GM12878 (cell line): ENCODE measurements at places on chromosomes 2 and 18. TPM values are rescaled to one million over a fixed set of nuclear protein-coding genes. Genes with fewer than 3 reads are reported as not detected.

Gene TEKT4
- total RNA-seq, result 0.13 TPM in 1 of 2 replicates, not detected in the other

Gene C2orf78
- total RNA-seq, result 0.44 and 0.51 TPM in 2 replicates

GRCh38 chr18:9631814-9632496 lies 17.6 kb upstream of the PPP4R1 start:
- no peaks in the 10 kb centered on the region for H3K27me3 ChIP-seq
- no peak for DNase-seq

Gene VIT
- total RNA-seq, result not detected in 2 replicates

- no peaks in the 10 kb centered on the region for H3K36me3 ChIP-seq
- no peak overlapping the region for H3K27ac ChIP-seq
- H3K27me3 ChIP-seq, result no peaks in the 10 kb centered on the region
- no peak for DNase-seq
These were observed 69.1 kb upstream of the TCF7L1 start for GRCh38 chr2:85063981-85064599.

Gene SKA1
- total RNA-seq, result 24.0 and 25.6 TPM in 2 replicates

DNA sequence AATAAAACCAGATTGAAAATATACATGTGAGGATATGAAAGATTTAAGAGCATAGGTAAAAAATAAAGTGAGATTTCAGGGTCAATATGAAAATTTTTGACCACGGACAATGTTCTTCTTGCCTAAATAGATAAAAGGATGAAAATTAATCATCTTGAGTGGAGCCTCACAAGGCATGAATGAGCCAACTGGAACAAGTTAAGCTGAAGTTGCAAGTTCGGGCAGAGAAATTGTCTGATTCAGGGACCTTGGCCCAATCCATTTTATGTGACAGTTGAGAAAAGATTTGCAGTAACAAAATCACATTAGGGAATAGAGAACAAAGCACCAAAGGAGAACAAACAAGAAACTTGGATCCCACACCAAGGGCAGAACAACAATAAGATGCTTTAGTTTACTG lies 305.3 kb downstream of the TMX3 start:
- no peaks in the 10 kb centered on the region for H3K4me1 ChIP-seq
- no peaks in the 10 kb centered on the region for H3K36me3 ChIP-seq
- no peak overlapping the region for H3K4me3 ChIP-seq
- no peaks in the 10 kb centered on the region for H3K27me3 ChIP-seq
- no peak overlapping the region for H3K27ac ChIP-seq

DNA sequence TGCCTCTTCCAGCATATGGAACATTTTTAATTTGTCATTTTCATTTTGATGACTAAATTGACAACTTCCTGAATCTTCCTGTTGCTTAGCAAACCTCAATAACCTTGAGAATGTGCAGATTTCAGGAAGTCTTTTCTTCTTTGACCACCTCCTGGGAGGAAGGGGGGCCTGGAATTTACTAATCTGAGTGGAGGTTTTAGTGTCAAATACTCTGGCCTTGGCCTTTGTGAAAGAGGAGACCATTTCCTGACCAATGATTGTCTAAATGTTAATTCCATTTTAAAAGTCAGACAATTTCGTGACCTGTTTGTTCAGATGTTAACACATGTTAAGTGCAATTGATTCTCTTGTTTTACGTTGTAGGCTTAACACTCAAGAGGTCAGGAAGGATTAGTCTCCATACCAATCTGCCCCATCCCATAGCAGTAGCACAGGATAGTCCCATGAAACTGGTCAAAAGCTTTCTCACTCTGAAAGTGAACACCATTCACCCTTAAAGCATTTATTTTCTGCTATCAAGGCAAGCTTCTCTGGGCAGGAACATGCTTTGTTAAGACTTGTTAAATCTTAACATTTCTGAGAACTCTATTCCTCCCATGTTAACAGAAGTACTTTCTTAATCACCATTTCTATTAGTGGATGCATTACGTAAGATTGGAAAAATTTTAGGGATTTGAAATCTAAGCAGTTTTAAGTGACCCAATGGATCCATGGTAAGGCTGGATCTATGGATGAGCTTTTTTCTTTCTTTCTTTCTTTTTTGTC lies 219.6 kb downstream of the RND3 start:
- no peak overlapping the region for H3K4me3 ChIP-seq
- no peaks in the 10 kb centered on the region for H3K27me3 ChIP-seq
- H3K36me3 ChIP-seq, result no peaks in the 10 kb centered on the region
- no peak overlapping the region for H3K27ac ChIP-seq

GRCh38 chr2:56754627-56755026 lies 570.8 kb downstream of the CCDC85A start:
- H3K4me3 ChIP-seq, result no peak overlapping the region
- no peak for DNase-seq
- H3K27me3 ChIP-seq, result no peaks in the 10 kb centered on the region
- H3K36me3 ChIP-seq, result no peaks in the 10 kb centered on the region
- H3K4me1 ChIP-seq, result no peaks in the 10 kb centered on the region

DNA sequence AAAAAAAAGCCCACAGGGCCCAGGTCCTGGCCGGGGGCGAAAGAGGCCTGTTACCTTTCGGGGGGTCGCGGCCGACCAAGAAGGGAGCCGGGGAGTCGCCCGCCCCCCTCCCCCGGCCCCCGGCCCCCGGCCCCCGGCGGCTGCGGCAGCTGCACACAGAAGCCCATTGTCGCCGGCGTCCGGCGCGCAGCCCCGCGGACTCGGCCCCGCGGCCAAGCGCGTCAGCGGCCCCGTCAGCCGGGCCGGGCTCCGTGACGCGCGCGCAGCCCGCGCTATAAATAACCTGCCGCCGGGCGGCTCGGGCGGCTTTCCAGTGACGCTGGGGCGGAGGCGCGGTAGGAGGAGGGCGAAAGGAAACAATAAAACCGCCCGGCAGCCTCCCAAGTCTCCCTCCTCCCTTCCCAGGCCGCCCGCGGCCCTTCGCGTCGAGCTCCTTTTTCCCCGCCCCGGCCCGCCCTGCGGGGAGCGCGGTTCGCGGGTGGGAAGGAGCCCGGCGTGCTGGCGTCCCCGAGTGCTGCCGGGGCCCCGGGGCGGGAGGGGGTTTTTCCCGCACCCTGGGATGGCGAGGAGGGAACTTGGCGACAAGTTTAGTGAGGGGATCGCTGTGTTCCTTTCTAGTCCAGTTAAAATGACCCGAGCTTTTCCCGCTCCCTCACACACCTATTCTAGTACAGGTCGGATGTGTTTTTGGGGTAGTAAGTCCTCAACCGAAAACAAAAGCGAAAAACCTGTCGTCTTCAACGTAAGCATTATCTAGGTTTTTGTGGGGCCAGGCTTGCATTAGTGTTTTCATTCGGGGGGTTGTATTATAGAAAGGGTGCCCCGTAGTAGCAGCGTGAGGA lies 10.0 kb upstream of the NR4A2 start:
- no peaks in the 10 kb centered on the region for H3K27me3 ChIP-seq
- H3K4me1 ChIP-seq, result peaks cover 13% of the 10 kb centered on the region
- H3K36me3 ChIP-seq, result no peaks in the 10 kb centered on the region
- DNase-seq, result no peak
- H3K27ac ChIP-seq, result peak overlapping the region; percentile 100

GRCh38 chr2:39437522-39438296 lies 624 bp upstream of the MAP4K3 start:
- no peak for DNase-seq
- no peaks in the 10 kb centered on the region for H3K4me1 ChIP-seq
- peak overlapping the region; percentile 71 for H3K27ac ChIP-seq
- H3K4me3 ChIP-seq, result peak overlapping the region; percentile 67
- H3K36me3 ChIP-seq, result no peaks in the 10 kb centered on the region

DNA sequence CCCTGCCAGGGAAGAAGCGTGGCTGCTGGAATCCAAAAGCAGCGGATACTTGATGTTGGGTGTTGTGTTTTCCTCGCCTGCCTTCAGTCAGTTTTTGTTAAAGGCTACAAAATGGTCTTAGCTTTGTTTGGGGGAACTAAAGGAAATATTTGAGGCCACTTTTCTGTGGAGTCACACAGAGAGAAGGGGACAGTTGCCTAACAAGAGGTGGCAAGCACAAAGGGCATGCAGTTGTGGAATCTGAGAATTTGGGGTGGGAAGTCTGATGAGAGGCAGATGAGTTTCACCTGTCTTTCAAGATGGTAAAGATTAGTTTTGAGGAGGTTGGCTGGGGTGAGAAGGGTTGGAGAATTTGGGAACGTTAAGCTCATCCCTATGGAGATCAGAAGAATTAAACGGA lies 2.9 kb downstream of the MALT1 start:
- peak overlapping the region; percentile 95 for H3K4me3 ChIP-seq
- no peaks in the 10 kb centered on the region for H3K27me3 ChIP-seq
- H3K36me3 ChIP-seq, result no peaks in the 10 kb centered on the region
- peak overlapping the region; percentile 49 for H3K27ac ChIP-seq

DNA sequence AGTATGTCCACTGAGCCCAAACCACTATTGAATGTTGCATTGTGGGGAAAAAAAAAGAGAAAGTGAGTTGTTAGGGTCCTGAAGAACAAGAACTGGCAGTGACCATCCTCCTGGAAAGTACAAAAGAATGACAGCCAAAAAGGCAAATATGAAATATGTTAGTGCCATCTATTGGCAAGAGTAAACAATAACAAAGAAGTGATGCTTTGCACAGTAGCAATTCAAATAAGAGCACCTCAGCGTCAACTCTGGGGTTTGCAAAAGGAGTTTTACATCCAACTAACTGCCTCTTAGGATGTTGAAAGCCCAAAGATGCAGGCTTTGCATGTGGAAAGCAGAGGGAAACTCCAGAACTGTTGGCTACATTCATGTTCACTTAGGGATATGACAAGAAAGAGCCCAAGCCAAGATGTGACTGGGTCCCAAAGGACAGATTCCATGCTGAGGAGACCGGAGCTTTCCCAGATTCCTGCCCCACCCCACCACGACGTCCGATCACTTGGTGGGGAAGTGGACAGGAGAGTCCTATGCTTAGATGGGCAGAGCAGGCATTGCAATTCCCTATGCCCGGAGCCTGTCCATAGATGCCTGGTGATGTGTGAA lies 15.6 kb downstream of the TRABD2A start:
- no peaks in the 10 kb centered on the region for H3K36me3 ChIP-seq
- no peak overlapping the region for H3K27ac ChIP-seq
- no peak for DNase-seq
- no peaks in the 10 kb centered on the region for H3K27me3 ChIP-seq

DNA sequence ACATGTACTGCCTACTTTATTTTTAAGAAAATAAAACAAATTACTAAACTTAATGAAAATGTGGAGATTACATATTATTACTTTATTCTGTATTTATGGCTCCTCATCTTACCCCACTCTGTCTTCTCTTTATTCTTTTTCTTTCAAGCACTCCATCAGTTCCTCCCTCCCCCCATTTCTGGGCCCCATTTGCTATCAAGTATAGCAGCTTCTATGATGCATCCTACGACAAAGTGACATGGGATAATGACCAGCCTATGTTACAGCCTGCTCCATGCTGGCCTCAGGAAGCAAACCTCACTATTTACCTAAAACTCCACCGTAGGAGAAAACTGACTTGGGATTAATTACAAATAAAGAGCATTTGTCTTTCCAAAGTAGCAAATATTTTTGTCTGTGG lies 58.8 kb downstream of the RND3 start:
- H3K4me1 ChIP-seq, result no peaks in the 10 kb centered on the region
- no peak overlapping the region for H3K4me3 ChIP-seq
- H3K36me3 ChIP-seq, result no peaks in the 10 kb centered on the region
- no peak overlapping the region for H3K27ac ChIP-seq
- no peak for DNase-seq

- no peaks in the 10 kb centered on the region for H3K4me1 ChIP-seq
- no peaks in the 10 kb centered on the region for H3K36me3 ChIP-seq
- DNase-seq, result no peak
- no peak overlapping the region for H3K27ac ChIP-seq
These were observed 4.8 kb downstream of the RESP18 start for GRCh38 chr2:219327719-219328118.

DNA sequence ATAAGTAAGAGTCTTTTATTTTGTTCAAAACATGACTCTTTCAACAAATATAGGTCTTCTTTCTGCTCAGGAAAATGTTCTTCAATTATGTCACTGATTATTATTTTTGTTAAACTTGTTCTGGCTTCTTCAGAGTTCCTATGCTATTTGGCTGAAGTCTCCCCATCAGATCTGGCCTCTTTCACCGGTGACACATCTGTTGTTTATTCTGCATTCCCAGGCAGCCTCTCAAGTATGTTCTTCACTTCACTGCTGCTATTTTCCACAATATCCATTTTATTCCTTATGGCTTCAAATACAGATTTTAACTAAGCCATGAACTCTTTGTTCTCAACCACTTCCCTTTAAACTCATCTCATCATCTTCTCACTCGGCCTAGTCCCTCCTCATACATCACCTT lies 45.7 kb downstream of the HDAC4 start:
- H3K36me3 ChIP-seq, result no peaks in the 10 kb centered on the region
- no peak overlapping the region for H3K27ac ChIP-seq
- no peak for DNase-seq
- no peak overlapping the region for H3K4me3 ChIP-seq
- no peaks in the 10 kb centered on the region for H3K4me1 ChIP-seq

Gene MYO5B
- 4.1 and 4.4 TPM in 2 replicates for total RNA-seq

DNA sequence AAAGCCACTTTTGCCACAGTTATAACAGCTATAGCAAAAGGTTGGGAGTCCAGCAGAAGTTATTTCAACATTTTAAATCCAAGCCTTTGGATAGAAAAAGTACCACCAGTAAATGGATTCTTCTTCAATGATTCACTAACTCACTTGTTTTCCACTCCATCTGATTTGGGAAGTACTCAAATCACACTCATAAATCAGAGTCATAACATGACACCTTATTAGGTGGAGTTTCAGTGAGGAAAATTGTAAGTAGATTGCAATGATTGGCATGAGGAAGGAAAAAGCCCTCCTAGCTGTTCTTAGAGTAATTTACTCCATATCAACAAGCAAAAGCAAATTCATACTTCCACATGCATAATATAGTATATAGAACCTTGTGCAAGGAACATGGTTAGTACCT lies 132.9 kb downstream of the NR4A2 start:
- no peaks in the 10 kb centered on the region for H3K27me3 ChIP-seq
- H3K4me3 ChIP-seq, result no peak overlapping the region
- H3K36me3 ChIP-seq, result no peaks in the 10 kb centered on the region
- no peaks in the 10 kb centered on the region for H3K4me1 ChIP-seq
- DNase-seq, result no peak
- H3K27ac ChIP-seq, result no peak overlapping the region
